Stimulated activated CD8-positive, alpha-beta memory T cell treated with anti-CD3 and anti-CD28 coated beads, Interleukin-2, amount 100 ng/mL, for 1 hour (primary cell): ENCODE measurements at places on chromosomes 2 and 18.

- DNase-seq = no peak
These were observed 404.3 kb downstream of the ZNF521 start for GRCh38 chr18:24947521-24948305.

- no peak for DNase-seq
These were observed 182.4 kb upstream of the ERBB4 start for GRCh38 chr2:212721026-212721451.

DNA sequence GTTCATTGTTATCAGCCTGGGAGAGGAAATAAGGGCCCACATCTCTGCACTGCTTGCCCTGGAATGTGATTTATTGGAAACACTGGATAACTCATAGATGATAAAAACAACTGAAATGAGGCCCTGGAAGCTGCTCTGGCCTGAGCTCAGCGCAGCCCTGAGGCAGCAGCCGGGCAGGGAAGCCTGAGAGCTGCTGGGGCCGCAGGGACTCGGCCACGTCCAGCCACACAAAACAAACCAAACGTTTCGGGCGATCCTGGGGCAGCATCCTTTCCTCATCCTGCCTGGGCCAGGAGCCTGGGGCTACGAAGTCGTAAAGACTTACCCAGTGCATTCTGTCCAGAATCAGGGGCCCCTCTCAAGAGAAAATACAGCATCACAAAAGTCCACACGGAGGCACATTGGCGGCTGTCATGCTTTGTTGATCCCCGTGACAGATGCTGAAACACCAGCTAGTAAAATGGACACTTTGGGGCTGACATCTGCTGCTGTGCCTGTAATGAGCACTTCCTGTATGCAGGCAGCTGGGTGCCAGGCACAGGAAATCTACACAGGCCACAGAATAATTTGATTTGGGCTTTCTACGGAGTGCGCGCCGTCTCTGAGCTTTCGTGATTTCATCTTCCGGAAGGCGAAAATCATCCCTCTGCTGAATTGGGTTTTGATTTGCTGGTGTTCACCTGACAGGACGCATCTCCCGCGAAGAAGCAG lies 250.6 kb downstream of the EIPR1 start:
- DNase-seq = no peak

- DNase-seq = no peak
These were observed 37.6 kb downstream of the PROC start for GRCh38 chr2:127455566-127456493.

DNA sequence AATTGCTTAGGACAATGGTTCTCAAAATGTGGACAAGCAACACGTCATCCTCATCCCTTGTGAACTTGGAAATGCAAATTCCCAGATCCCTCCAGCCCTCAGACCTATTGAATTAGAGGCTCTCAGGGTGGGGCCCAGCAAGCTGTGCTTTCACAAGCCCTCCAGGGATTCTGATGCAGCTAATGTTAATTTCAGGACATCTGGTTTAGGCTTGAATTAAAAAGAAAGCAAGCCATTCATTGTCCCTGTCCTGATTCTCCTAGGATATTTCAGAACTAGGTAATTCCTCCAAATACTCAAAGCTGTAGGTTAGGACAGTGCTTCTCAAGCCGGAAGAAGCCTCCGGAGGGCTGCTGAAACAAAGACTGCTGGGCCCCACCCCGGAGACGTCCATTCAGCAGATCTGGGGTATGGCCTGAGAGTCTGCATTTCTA lies 26.0 kb upstream of the GLI2 start:
- no peak for DNase-seq

- DNase-seq = no peak
These were observed 134.1 kb upstream of the MC4R start for GRCh38 chr18:60506682-60507081.

DNA sequence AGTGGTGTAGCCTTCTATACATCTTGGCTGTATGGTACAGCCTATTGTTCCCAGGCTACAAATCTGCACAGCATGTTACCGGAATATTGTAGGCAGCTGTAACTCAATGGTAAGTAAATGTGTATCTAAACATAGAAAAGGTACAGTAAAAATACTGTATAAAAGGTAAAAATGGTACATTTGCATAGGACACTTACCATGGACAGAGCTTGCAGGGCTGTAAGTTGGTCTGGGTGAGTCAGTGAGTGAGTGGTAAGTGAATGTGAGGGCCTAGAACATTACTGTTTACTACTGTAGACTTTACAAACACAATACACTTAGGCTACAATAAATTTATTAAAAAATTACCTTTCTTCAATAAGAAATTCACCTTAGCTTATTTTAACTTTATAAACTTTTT lies 3.7 kb upstream of the MRPS9 start:
- DNase-seq = no peak

GRCh38 chr2:104249629-104250028 lies 604.3 kb upstream of the POU3F3 start:
- DNase-seq = no peak

DNA sequence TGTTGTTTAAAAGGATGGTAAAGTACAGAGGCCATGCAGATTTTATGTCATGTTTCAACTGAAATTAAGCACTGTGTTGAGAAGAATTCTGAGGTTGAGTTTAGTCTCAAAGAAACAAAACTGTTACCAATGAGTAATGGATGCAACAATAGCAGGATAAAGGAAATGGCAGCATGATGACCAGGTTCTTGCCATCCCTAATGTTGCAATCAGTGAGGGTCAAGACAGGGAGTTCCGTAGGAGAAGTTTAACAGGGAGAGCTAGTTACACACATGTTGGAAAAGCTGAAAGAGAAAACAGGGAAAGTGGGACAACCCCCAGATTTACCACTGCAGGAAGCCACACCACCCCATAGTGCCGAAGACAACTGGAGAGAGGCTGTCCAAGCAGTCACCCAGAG lies 343.8 kb upstream of the EPHA4 start:
- no peak for DNase-seq

DNA sequence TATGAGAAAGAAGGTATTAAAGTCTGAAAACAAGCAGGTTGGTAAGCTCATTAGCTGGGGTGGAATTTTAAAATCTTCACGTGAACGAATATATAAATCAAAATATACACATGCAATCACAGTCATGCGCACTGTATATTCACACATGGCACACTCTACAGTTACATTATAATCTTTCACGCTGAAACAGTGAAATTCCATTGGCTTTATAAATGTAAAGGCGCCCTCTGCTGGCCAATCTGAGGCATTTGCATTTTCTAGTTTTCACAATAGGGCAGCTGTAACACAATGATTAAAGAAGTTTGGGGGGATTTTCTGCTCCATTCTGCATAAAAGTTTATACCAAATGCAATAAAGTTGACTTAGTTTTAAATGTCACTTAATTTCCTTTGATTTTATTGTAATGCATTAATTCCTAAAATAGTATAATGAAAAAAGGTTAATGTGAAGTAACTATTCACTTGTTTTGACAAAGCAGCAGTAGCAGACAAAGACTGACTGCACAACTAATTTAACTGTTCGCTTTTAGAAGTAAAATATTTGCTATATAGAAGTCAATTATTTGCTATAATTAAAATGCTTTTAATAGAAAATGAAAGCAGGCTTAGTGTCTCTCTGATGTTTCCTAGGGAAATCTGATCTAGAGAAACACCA lies 17.2 kb downstream of the IFIH1 start:
- DNase-seq = peak; percentile 37

- DNase-seq = peak; percentile 12
These were observed 722 bp downstream of the APOB start for GRCh38 chr2:21042958-21043743.

- DNase-seq = no peak
These were observed 155.6 kb upstream of the MGAT5 start for GRCh38 chr2:134098321-134098720.

DNA sequence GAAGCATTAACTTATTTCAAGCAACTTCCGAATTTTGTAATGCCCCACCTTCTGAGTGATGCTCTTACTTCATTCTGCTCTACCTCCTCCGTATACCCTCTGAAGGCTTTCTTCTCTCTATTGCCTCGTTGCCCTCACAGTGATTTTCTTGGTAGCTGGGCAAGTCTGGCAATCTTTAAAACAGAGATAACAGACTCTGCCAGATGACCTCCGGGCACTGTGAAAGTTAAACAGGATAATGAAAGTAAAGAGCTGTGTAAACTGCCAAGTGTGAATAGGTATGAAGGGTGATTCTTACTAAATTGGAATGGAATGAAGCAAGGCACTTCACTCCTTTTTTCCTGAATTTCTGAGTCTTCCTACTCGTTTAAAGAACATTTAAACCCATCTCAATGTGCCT lies 207.3 kb upstream of the GYPC start:
- no peak for DNase-seq

- DNase-seq = no peak
These were observed 265.2 kb upstream of the SPHKAP start for GRCh38 chr2:228446734-228447133.

DNA sequence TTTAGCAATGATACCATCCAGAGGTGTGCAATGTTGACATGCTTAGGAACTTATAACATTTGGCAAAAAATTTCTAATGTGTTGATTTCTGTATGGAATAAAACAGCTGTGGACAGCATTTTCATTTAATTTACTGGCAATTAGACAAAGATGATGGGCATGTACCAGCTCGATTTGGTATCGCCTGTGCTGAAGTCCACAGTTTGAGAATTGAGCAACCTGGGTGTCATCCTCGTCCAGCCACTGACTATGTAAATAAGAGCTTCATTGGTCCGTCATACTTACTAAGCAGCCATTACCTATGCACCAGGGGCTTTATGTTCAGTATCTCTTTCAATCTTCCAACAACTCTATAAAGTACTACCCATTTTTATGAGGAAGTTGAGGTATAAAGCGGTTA lies 24.6 kb upstream of the ACAA2 start:
- no peak for DNase-seq

DNA sequence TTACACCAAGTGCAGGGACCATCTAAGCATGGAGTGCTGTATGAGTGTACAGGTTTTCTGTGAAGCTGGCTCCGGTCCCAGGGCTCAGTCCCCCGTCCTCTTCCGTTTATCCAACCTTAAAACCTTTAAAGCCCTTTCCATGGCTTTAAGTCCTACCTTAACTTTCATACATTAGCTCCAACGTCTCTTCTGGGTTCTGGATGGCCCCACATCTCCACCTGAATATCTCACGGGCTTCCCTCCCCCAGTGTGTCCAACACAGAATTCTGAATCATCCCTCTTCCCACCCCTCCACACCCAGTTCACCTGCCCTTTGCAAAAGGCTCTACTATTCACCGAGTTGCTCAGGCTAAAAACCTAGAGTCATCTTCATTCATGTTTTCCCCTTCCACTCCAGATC lies 12.8 kb downstream of the ARHGAP25 start:
- DNase-seq = no peak

DNA sequence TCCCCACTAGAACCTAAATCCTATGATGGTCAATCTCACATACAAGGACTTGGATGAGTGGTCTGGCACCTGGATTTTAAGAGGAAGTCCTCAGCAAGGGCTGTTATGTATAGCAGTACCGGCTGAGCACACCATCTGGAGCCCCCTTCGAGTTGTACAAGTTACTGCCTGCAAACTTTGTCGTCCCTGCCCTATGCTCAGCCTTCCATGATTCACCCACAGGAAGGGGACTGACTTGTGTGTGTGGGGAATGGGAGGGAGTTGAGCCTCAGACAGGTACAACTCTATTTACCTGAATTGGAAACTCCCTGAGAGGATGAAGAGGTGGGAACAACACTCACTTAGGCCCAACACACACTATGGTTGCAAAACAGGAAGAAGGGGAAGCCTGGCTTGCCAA lies 186.6 kb downstream of the MYO5B start:
- no peak for DNase-seq

DNA sequence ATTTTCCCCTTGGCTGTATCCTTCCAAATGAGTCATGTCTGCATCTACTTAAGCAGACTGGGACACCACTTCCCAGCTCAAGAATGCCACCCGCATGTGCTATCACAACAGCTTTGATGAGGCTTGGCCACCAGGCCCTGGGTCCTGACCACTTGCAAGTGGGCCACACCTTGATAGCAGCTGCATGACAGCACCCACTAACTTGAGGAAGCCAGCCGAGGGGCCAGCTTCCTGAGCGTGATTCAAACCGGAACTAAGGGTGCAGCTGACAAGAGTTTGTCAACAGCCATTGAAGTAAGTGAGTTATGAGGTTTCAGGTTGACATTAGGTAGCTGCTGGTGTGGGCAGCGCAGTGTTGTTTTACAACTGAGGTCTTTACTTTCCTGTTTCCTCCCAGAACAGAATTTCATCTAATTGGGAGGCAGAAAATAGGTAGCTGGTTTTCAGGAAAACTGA lies 54.4 kb downstream of the EPHA4 start:
- peak; percentile 46 for DNase-seq

- no peak for DNase-seq
These were observed 84.1 kb downstream of the RBMS1 start for GRCh38 chr2:160409480-160409879.

DNA sequence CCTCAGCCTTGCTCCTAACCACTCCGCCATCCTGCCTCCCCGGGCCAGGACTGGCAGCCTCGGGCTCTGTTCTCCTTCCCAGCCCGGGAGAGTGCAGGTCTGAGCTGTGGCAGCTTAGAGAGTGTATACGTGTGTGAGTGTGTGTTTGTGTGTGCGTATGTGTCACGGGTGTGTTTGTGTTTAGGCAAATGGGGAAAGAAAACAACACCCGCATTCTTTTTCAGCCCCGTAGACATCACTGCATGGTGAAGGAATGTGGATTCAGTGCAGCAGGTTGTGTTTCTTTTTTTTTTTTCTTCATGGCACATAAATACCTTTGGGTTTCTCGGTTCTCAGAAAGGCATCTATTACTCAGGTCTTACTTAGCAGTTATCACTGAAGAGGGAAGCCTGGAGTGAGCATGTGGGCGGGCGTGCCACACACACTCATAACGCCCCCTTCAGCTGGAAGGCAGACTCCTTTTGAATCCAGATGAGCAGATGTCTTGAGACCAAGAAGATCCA lies 44.2 kb downstream of the GLI2 start:
- DNase-seq = no peak

DNA sequence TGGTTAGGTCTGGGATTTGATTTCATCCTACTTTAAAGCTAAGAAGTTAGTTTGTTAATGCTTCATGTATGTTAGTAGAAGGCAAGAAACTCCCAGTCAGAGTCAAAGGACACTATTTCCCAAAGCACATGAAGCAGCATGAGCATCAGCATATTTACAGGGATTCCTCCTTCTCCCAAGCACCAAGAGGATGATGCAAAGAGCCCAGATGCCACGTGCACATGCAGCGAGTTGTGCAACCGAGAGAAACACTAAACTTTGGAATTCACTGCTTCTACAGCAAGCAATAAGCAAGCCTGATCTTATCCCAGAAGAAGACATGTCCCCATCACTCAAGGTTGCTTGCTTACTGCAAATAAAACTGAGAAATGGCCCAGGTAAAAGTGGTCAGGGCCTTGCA lies 32.5 kb downstream of the CPO start:
- DNase-seq = no peak

- no peak for DNase-seq
These were observed 74.7 kb downstream of the CD28 start for GRCh38 chr2:203781151-203781550.

- DNase-seq = no peak
These were observed 106.7 kb downstream of the XRCC5 start for GRCh38 chr2:216215658-216216390.

DNA sequence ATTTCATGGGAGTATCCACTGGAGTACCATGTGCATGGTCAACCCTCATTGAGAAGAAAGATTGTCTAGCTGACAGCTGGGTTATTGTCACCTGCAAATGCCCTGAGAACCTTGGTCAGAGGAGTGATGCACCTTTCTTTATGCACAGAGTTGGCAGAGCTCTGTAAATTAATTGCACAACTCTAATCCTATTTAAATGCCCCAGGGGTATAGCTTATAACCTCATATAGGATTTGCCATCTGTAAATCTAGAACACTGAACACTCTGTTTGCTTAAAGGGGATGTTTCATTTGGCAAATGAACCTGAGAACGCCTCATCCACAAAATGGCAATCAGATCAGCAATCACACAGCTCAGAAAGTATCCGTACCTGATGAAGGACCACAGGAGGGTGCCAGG lies 71.8 kb upstream of the SP5 start:
- DNase-seq = no peak

GRCh38 chr2:75894170-75894569 lies 183.5 kb upstream of the GCFC2 start:
- no peak for DNase-seq
